ENCODE measurements at places on chromosomes 2 and 18.
A peak's percentile ranks its signal among the peaks of the same experiment; 100 is the strongest.

GRCh38 chr2:2645162-2645855 lies 314.2 kb upstream of the MYT1L start:
- DNase-seq: no peak

- DNase-seq: no peak
These were observed 118.8 kb downstream of the SETBP1 start for GRCh38 chr18:44799382-44799906.

- no peak for DNase-seq
These were observed 5.8 kb downstream of the TBC1D8 start for GRCh38 chr2:101145406-101145805.

GRCh38 chr2:45352506-45352905 lies 258.6 kb downstream of the SRBD1 start:
- DNase-seq: no peak

DNA sequence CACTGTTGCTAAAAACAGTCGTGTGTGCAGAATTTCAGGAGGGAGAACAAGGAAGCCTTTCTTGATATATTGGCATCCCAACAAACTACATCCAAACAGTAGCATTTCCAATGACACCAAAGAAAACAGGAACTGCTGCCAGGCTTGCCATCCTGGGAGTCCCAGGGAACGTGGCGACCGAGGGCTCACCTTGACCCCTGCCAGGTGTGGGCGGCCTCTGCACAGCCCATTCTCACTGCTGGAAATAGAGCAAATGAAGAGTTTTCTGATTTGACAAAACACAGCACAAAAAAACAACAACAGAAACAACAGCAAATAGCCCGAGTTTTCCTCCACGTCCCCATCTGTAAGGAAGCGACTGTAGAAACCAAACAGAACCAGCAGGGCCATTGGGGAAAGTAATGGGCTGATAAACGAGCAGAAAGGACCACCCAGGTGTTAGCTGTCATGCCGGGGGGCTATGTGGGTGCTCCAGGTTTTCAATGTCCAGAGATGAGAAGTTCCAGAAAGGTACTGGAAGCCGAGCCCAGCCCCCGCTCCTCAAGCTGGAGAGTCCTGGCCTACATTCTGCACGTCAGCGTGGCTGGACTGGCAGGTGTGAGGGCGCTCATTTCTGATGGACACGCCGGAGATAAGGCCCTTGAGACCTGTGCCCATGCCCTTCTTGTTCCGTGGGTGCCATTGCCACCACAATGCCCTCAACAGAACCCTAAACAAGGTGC lies 80.8 kb downstream of the TWIST2 start:
- no peak for DNase-seq

- no peak for DNase-seq
These were observed 29.6 kb downstream of the CABYR start for GRCh38 chr18:24168496-24168895.

GRCh38 chr2:26072925-26073768 lies 39.3 kb downstream of the RAB10 start:
- no peak for DNase-seq

- DNase-seq: no peak
These were observed 61.6 kb upstream of the TGFA start for GRCh38 chr2:70615222-70615621.

DNA sequence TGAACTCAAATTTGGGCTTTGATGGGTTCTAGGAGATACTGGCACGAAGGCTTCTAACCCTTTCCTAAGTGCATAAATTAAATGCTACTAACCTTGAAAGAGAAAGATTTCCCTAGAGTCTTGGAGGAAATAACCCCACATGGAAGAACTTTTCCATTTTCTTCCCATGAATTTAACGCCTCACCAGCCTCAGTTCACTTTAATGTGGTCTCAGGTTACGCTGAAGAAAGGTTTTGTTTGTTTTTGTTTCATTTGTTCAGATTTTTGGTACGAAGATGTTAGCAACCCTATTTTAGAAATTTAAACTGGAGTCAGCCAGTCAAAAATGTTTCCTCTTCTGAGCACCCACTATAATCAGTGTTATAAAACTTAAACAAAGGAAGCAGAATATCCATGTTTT lies 30.7 kb downstream of the METTL4 start:
- DNase-seq: no peak

DNA sequence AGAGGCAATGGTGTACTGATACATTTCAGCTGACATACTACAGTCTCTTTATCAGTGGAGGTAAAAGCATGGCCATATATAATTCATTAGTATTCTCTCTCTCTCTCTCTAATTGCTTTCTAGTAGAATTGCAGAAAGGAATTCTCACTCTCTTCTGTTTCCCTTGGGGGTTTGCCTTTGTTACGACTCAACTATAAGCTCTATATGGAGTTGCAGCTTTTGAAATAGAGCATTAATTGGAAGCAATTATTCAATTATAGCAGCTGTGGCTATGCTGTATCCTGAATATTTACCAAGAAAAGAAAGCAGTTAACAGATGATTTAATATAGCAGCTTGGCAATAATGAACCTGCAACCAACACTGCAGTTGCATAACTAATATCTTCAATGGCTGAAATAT lies 132.7 kb upstream of the STON1 start:
- no peak for DNase-seq

DNA sequence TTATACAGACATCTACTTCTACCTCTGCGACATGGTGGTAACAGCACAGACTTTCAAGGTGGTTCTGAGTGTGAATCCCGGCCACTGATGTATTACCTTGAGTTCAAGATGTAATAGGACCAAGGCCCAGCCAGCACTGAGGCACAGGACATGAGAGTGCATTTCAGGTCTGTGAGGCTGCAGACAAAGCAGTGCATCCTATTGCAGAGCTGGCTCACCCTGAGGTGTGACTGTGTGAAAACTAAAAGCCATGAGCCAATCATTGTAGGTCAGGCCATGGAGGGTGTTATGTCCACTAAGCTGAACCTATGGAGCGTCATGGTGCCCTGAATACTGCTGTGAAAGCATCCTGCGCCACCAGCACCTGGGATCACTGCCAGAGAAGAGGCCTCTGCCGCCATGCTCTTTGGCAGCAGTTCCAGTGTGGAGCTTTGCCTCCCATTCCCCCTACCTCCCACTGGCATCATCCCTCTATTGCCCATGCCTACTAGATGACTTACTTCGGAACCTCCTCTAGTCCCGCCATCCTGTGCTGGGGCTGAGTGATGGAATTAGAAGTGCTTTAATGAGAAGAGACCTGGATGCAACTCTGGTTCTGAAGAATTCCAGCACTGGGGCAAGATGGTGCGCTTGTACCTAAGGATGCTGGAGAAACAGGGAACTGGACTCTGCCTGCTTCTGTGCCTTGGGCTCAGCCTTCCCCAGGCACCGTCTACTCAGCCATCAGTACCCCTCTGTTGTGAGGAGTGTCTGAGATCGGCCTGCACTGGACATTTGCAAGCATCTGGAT lies 112.0 kb upstream of the RMDN2 start:
- no peak for DNase-seq

DNA sequence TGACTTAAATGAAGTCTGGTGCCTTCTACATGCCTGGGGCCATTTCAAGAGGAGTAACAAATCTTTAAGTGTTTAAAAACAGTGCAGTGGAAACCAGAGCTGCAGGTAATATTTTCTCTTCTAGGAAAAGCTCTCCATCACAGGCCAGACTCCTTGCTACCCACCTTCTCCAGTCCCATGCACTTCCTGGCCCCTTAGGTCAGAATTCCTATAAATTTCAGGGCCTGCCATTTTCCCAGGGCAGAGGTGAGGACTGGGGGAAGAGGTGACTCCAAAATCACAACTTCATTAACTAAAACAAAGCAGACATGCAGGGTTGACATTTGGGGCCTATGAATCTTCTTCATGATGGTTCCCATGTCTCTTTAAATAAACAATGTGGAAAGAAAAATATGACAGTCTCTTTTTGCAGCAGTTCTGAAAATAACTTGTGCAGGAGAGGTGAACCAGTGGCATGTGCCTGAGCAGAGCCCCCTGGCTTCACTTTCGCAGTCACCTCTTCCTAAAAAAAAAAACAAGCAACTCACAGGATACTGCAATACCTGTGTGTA lies 63.7 kb upstream of the TANC1 start:
- DNase-seq: no peak

DNA sequence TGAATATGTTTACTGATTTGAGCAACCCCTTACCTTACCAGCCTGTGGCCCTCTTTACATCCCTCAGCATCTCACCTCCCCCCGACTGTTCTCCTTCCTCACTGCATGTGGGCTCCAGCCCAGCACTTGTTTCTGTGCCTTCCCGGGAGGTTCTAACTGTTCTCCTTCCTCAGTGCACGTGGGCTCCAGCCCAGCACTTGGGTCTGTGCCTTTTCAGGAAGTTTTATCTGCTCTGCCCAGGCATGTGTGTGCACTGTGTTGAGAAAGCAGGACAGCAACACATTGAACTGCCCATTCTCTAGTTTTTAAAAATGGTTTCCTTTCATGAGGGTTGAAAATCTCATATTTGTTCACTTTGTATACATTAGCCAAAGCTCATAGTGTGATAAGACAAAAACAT lies 158.4 kb downstream of the ATP9B start:
- DNase-seq: no peak

- no peak for DNase-seq
These were observed 206.1 kb downstream of the GULP1 start for GRCh38 chr2:188497726-188498125.

GRCh38 chr2:20104900-20105545 lies 53.6 kb upstream of the LAPTM4A start:
- no peak for DNase-seq

DNA sequence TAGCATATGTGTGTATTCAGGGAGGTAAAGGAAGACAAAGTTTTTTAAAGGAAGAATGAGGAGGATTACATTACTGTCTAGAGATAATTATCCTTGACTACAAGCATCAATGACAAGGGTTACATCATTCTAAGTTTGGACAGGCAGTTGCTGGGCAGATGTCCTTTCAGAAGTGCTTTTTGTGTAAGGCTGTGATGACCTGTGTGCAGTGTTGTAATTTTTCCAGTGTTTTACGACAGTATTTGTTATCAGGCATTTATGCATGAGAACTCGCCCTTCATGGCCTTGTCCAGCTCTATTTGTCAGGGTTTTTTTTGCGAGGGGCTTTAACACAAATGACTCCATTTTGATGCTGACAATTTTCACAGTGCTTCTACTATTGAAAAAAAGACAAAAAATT lies 658.3 kb upstream of the NXPH2 start:
- no peak for DNase-seq

GRCh38 chr2:12721566-12722446 lies 5.1 kb downstream of the TRIB2 start:
- DNase-seq: peak; percentile 19

- DNase-seq: no peak
These were observed 91.1 kb downstream of the MAP4K4 start for GRCh38 chr2:101788565-101788964.

- no peak for DNase-seq
These were observed 17.6 kb downstream of the ACSL3 start for GRCh38 chr2:222878301-222878876.

GRCh38 chr2:9052821-9053533 lies 49.5 kb upstream of the MBOAT2 start:
- no peak for DNase-seq

DNA sequence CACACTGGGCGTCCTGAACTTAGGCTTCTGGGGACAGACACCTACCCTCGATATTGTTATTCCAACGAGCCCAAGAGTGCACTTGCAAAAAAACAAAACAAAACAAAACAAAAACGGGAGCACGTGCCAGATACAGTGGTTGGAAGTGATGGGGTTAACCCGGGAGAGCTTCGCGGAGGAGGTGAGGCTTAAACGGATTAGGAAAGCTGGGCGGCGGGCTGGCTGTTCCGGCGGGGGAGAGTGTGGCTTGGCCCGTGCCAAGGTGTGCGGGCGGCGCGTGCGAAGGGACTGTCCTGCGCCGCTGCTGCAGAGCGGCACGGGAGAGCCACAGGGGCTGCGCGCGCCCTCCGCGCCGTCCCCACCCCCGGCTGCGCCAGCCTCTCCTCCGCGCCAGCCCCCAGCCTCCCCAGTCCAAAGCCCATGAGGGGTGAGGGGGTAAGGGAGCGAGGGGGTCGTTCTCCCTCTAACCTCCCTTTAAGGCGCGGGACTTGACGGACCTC lies 1.5 kb upstream of the SLC30A3 start:
- DNase-seq: no peak

GRCh38 chr18:44911773-44912172 lies 231.1 kb downstream of the SETBP1 start:
- DNase-seq: no peak

GRCh38 chr2:45578056-45578843 lies 32.8 kb downstream of the SRBD1 start:
- DNase-seq: no peak

- DNase-seq: peak; percentile 17
These were observed 20.6 kb upstream of the NDUFV2 start for GRCh38 chr18:9081940-9082339.

GRCh38 chr2:37501113-37501512 lies 156.7 kb downstream of the QPCT start:
- no peak for DNase-seq

Data from activated CD4-positive, alpha-beta T cell treated with anti-CD3 and anti-CD28 coated beads for 24 hours (primary cell).